ENCODE measurements at places on chromosomes 5 and 9. TPM values are rescaled to one million over a fixed set of nuclear protein-coding genes. Genes with fewer than 3 reads are reported as not detected.

DNA sequence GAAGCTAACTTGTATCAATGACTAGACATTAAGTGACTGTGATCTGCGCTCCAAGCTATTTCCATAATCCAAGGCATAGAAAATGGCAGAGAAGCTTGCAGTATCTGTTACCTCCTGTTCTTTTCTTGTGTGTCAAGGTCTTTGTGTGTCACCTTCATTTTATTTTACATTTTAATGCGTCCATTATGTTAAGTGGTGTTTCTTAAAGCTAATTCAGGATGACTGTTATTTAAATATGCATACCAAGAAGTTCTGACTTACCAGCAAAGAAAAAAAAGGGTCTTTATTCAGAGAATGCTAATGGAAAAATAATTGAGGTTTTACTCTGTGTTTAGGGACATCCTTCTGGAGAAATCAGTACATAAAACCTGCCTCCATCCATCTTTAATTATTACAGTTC is 52.3 kb downstream of the STK32A start:
- DNase-seq = no peak

The GM2A gene
- total RNA-seq = 22.2 TPM

GRCh38 chr9:86042199-86042978 is 57.0 kb downstream of the GOLM1 start:
- no peak for DNase-seq

DNA sequence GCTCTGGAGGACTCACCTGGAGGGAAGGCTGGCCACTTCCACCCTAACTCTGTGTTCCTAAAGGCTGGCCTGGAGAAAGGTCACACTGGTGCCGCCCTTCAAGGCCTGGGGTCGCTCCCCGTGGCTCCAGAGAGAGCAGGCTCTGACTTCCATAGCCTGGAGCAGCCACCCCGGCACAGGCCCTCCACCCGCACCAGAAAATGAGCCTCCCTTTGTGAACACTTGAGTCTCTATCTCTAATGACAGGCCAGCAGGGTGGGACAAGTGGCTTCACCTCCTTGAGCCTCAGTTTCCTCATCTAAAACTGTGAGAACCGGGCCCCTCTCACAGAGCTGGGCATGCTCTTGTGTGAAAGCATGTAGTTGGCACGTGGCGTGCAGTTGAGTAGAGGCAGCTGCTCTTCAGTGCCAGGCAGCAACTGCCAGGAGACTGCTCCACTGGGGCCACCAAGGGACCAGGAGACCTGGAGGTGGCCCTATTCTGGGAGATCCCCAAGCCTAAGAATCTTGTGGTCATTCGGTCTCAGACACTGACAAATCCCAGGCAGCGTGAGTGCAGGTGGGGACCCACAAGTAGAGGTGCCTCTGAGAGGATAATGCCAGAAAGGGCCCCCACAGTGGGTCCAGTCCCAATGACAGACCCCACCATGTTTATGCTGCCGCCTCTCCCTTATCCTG is 56.7 kb upstream of the GARNL3 start:
- no peak for DNase-seq

DNA sequence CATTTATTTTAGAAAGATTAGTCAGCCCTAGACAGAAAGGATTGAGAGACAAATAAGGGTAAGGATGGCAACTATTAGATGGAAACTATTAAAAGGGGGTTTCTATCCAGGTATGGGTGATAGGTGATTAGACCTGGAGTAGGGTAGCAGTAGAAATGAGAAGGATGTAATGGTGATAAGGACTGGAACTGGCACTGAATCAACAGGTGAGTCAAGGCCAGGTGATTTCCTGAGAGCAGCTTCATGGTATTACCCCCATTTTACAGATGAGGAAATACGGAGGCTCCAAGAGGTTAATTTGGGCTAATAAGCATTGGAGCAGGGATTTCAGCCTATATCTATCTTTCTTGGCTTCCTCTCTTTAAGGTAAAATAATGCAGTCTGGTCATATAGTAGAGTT is 55.7 kb downstream of the CAST start:
- no peak for DNase-seq

DNA sequence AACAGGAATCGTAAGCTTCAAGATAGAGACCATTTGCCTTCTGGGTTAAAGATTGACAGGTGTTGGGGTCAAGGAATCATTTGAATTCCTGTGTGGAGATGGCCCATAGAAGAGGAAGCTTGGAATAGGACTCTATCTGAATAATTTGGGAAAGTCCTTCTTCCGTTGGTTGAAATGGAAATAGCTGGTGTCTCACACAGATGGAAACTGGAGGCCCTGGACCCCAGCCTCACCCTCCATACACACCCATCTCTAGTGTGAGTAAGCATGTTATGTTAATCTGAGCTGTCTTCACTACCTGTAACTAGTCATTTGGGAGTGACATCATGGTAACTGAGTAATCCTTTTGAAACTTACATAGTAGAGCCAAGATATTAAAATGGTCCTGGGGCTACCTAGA is 184.4 kb downstream of the CD180 start:
- no peak for DNase-seq

- peak; percentile 44 for DNase-seq
Measured at GRCh38 chr5:79697222-79698170, 7.9 kb downstream of the CMYA5 start.

The SYK gene
- total RNA-seq = 3.7 TPM

The PCDHGA10 gene
- 3.0 TPM for total RNA-seq

The CYLC2 gene
- not detected for total RNA-seq

DNA sequence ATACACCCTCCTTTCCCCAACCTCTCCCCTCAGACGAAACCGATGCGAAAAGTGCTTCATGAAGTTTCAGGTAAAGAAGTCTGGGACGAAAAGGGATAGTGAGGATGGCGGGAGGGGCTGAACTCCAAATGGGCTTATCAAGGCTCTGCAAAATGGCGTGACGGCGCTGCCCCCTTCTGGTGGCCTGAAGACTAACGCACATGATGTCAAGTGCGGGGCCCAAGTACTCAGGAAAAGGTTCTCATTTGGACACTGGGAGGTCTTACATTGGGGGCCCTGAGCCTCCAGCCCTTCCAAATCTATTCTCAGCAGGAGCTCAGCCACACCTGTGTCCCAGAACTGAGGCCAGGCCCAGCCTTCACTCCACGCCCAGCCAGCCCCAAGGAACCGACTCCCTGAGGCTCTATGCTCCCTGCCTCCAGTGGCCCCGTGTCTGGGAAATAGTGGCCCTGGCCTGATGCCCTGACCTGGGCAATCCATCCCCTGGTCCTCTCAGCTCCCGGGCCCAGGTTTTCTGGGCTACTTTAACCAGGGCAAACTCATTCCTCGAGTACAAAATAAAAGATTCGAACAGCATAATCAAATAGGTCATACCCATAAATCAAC is 119.9 kb downstream of the KCNIP1 start:
- peak; percentile 58 for DNase-seq

All from muscle of leg (tissue), 16 donors.